Left colon (tissue), 2 donors: ENCODE measurements at places on chromosomes 13 and 19. TPM values are rescaled to one million over a fixed set of nuclear protein-coding genes. Genes with fewer than 3 reads are reported as not detected.

Gene PSG1
- not detected for total RNA-seq

Gene ADM5
- 1.1 TPM for total RNA-seq

Gene TBXA2R
- total RNA-seq = 1.0 TPM

Gene KIR2DL3
- total RNA-seq = not detected

Gene GPR12
- total RNA-seq = 0.08 TPM

Gene CACNG6
- total RNA-seq = not detected

Gene TPTE2
- total RNA-seq = not detected

Gene KLK15
- total RNA-seq = 4.5 TPM

Gene CRX
- total RNA-seq = not detected

GRCh38 chr13:37488726-37489125 lies 109.8 kb downstream of the POSTN start:
- no peak for DNase-seq

DNA sequence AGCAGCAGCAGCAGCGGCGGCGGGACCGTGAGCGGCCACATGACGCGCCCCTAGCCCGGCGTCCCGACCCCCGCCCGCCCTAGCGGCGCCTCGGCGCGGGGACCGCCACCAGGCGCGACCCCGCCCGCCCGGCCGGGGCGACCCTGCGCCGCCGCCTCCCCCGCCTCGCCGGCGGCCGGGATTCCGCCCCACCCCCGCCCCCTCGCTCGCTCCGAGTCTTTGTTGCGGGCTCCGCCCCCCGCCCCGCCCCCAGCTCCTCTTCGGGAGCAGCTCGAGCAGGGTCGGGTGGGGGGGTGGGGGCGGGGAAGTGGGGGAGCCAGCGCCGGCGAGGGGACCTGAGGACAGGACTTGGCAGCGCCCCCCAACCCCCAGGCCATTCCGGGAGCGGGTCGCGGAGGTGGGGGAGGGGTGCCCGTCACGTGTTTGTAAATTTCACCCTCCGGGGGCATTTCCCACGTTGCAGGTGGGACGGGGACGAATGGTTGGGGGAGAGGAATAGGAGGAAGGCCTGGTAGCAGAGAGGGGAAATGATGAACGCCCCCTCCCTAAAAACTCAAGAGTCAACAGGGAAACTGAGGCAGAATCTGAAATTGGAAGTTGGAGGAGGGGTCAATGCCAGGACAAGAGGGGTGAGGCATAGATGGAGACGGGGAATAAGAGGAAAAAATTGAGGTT lies at the start of gene OLFM2:
TSS of gene OLFM2 (minus strand) at position 190 of the 675 bp plus-strand sequence. CDS start at position 41, 149 bp downstream.
- DNase-seq = peak; percentile 20

DNA sequence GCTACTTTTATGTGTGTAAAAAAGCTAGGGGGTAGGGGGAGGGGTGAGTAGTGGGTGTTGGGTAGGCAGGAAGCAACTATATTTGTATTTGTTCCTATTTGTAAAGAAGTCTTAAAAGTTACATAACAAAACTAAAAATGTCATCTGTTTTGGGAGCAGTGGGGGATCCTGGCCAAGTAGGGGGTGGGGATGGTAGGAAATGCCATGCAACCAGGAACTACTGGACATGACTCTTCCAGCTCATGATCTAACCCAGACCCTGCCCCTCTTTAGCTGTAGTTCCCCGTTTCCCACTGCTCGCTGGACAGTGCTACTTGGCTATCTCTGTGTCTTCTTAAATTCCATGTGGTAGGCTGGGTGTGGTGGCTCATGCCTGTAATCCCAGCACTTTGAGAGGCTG lies 3.2 kb downstream of the GTF3A start:
- no peak for DNase-seq

- peak; percentile 97 for DNase-seq
These were observed 2.2 kb downstream of the HIF3A start for GRCh38 chr19:46299004-46299509.

GRCh38 chr19:33681081-33681680 lies 59.4 kb downstream of the CHST8 start:
- DNase-seq = no peak

- DNase-seq = peak; percentile 89
These were observed 37.3 kb downstream of the IL12RB1 start for GRCh38 chr19:18049385-18049784.

- no peak for DNase-seq
These were observed 28.2 kb upstream of the FXYD3 start for GRCh38 chr19:35087393-35087792.

GRCh38 chr19:336067-336614 lies 8.5 kb downstream of the MIER2 start:
- DNase-seq = no peak

- DNase-seq = no peak
These were observed 9.6 kb downstream of the MLLT1 start for GRCh38 chr19:6270076-6270745.

DNA sequence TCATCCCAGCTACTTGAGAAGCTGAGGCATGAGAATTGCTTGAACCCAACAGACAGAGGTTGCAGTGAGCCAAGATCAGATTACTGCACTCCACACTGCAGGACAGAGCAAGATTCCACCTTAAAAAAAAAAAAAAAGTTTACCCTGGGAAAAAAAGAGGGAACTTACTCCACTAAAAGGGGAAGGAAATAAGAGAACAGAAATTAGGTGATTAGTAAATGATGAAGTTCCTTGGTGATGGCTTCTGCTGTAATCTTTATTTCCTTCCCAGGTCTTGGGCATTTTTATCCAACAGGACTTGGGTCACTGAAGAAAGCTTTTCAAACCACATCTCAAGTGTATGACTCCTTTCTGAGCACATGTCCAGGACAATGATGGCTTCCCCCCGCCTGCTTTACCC lies 9.3 kb downstream of the ZNF780A start:
- DNase-seq = no peak

- peak; percentile 56 for DNase-seq
These were observed 4.0 kb downstream of the KLF16 start for GRCh38 chr19:1859331-1859781.

- DNase-seq = no peak
These were observed 29.7 kb downstream of the ATP11A start for GRCh38 chr13:112719556-112719955.

DNA sequence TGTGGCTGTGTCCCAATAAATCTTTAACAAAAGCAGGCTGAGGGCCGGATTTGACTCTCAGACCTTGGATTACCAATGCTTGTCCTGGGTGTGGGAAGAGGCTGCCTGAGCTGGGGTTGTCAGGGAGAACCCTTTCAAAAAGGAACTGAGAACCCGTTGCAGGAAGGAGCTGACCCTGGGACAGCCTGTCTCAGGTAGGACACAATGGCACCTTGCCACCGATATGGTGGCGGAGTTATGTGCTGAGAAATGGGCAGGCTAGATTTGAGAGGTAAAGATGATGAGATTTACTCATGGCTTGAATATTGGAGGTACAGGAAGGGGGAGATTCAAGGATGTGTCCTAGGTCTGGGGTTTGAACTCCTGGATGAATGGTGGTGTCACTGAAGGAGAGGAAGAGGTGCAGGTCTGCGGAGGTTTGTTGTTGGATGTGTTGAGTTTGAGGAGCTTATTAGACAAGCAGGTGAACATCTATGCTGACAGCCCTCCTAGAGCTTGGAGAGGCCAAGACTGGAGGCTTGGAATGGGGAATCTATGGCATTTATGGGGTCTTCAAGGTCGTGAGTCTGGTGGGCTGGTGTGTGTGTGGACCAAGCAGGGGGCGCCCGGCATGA lies 7.2 kb downstream of the PLEKHF1 start:
- DNase-seq = no peak

DNA sequence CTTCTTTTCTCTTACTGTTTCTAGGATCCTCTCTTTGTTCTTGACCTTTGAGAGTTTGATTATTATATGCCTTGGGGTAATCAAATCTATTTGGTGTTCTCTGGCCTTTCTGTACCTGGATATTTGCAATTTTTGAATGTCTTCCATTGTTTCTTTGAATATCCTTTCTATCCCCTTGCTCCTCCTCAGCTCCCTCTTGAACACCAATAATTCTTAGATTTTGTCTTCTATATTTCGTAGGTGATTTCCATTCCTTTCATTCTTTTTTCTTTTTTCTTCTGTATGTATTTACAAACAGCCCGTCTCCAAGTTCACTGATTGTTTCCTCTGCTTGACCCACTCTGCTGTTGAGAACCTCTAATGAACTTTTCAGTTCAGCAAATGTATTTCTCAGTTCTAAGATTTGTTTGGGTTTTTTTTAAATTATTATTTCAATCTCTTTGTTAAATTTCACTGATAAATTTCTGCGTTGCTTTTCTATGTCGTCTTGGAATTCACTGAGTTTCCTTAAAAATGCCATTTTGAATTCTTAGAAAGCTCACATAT lies 2.7 kb upstream of the CALM3 start:
- DNase-seq = no peak

DNA sequence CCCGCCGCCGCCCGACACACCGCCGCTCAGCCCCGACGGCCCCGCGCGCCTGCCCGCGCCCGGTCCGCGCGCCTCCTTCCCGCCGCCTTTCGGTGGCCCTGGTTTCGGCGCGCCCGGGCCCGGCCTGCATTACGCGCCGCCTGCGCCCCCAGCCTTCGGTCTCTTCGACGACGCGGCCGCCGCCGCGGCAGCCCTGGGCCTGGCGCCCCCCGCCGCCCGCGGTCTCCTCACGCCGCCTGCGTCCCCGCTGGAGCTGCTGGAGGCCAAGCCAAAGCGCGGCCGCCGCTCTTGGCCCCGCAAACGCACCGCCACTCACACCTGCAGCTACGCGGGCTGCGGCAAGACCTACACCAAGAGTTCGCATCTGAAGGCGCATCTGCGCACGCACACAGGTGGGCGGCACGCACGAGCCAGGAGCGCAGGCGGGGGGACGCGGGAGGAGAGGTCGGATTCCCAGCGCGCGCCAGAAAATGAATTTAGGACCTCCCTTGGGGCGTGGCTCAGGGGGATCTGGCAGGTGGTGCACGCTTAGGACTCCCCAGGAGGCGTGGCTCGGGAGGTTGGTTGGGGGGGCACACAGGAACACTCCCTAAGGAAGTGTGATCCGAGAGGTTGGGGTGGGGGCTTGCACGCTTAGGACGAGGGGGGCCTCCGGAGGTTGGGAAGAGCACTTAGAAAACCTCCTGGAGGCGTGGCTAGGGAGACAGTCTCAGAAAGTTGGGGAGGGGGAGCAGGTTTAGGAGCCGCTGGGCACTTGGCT lies 1.2 kb downstream of the KLF2 start:
- peak; percentile 51 for DNase-seq

DNA sequence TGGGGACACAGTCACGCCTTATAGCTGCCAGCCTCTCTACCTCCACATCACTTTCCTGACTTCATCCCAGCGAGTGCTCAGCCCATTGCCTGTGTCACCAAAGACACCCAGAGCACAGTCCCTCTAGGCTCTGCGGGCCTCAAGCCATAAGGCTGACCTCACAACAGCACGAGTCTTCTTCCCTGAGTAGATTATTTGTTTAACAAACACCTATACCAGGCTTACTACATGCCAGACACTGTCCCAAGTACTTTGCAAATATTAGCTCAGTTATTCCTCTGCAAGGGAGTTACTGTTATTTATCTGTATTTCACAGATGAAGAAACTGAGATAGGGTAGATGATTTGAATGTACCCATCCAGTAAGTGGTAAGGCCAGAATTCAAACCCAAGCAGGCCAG lies 504.3 kb downstream of the COG6 start:
- DNase-seq = no peak

DNA sequence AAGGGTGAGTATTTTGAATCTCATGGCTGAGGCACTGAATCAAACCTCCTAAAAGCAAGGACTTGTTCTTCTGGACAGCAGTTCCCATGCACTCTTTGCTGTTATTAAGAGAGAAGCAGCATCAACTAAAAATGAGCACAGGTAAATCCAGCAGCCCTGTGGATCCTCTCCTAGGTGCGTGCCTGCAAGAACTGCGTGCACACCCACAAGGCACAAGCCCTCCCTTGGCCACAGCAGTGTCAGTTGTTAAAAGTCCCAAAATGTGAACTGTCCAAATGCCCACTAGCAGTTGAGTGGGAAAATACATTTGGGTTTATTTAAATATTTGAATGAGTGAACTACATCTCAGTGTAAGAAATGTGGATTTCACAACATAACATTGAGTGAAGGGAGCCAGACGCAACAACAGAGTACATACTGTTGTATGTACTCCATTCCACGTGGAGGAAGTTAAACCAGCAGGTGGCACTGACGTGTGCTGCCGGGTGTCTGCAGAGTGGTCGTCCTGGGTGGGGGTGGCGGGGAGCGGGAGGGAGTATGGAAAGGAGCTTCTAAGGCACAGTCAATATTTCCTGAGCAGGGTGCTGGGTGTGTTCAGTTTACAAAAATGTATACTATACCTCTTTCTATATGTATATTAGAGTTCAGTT lies 266.4 kb downstream of the NALCN start:
- DNase-seq = no peak

- DNase-seq = peak; percentile 91
These were observed 580 bp downstream of the HSD17B14 start for GRCh38 chr19:48835734-48836088.

GRCh38 chr19:6198896-6199239 lies 63.4 kb downstream of the ACSBG2 start:
- no peak for DNase-seq

DNA sequence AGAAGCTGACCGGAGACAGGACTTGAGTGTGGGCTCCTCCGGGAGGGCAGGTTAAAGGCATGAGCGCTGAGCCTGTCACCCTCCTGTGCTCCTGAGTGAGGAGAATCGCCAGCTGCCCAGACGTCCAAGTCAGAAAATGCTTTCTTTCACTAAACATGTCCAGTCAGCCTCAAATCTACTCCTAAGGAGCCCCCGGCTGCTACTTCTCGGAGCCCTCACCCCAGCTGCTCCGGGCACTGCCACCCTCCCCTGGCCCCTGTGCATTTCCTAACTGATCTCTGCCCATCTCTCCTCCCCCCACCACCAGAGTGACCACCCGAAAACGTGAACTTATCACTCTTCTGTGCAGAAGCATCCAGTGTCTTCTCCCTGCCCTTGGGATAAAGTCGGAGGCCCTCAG lies 277.5 kb upstream of the SOX1 start:
- no peak for DNase-seq

DNA sequence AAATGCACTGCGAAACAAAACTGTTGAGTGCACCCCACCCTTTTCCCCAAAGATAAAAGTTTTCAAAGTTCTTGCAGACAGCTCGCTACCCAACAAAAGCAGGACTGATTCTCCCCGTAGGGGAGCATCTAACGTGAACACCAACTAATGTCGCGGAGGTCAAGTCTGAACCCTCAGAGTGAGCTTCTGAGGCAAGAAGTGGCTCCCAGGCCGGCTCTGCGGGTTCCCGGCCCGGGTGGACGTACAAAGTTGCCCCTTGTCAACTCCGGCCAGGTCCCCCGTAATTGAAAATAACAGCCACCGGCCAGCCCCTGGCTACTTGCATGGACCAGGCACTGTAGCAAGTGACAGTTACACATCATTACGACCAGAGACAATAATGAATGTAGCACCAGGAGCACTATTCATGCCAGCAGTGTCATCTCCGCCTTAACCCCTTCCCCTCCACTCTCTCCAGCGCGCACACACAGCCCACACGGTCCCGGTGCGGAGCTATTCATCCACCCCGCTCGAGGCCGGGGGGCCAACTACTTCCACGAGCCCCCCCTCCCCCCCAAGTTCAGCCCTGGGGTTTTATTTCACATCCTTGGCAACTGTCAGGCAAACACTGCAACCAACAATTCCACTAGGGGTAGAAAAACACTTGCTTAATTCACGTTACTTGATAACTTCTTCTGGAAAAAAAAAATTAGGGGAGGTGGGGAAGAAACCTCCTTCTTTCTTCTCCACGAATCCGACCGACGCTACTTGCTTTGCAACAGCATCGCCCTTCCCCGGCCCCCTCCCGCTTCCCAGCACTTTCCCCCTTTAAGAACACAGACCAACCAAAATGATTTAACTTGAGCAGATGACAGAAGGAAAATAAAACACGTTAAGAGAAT lies 1.2 kb downstream of the KLF12 start:
- DNase-seq = peak; percentile 33

- no peak for DNase-seq
These were observed 397.5 kb downstream of the DIAPH3 start for GRCh38 chr13:59766236-59766635.
